Upper lobe of right lung (tissue), 1 donor: ENCODE measurements at places on chromosomes 4 and X. TPM values are rescaled to one million over a fixed set of nuclear protein-coding genes. Genes with fewer than 3 reads are reported as not detected.
A peak's percentile ranks its signal among the peaks of the same experiment; 100 is the strongest.

Gene GYPA
- not detected for total RNA-seq

DNA sequence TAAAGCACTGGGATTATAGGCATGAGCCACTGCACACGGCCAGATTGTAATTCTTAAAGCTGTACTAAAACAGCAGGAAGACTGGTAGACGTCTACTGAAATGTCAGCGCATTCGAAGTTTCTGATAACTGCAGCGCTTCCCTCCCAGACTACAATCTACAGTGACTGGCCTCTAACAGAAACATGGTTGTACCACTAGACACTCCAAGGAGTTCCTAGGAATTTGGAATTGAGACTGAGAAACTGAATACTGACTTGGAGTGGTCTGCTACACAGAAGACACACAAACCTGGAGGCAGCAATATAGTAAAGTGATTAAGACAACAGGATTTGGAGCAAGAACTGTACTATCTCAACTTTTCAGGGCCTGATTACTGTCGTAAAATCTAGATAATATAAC, 937 bp downstream of the HELQ start:
- no peak for DNase-seq
- H3K27ac ChIP-seq: peak overlapping the region; percentile 99
- H3K4me1 ChIP-seq: peaks cover 22% of the 10 kb centered on the region
- peaks cover 34% of the 10 kb centered on the region for H3K36me3 ChIP-seq
- no peaks in the 10 kb centered on the region for H3K27me3 ChIP-seq

- no peaks in the 10 kb centered on the region for H3K36me3 ChIP-seq
- no peaks in the 10 kb centered on the region for H3K27me3 ChIP-seq
- no peak overlapping the region for H3K4me3 ChIP-seq
- no peak overlapping the region for H3K27ac ChIP-seq
- no peaks in the 10 kb centered on the region for H3K4me1 ChIP-seq
Observed at GRCh38 chr4:69147334-69147733, 51.1 kb downstream of the UGT2B7 start.

GRCh38 chr4:113820108-113820507, 58.6 kb upstream of the CAMK2D start:
- H3K4me3 ChIP-seq: no peak overlapping the region
- no peak for DNase-seq
- no peaks in the 10 kb centered on the region for H3K27me3 ChIP-seq
- no peaks in the 10 kb centered on the region for H3K4me1 ChIP-seq
- H3K36me3 ChIP-seq: no peaks in the 10 kb centered on the region

Gene CCKAR
- not detected for total RNA-seq

- H3K4me1 ChIP-seq: no peaks in the 10 kb centered on the region
- no peak for DNase-seq
- H3K4me3 ChIP-seq: no peak overlapping the region
- no peak overlapping the region for H3K27ac ChIP-seq
- H3K36me3 ChIP-seq: no peaks in the 10 kb centered on the region
- H3K27me3 ChIP-seq: no peaks in the 10 kb centered on the region
Observed at GRCh38 chrX:70386235-70386634, 36.9 kb upstream of the GDPD2 start.

GRCh38 chrX:149145845-149146285, 359.2 kb downstream of the IDS start:
- H3K27ac ChIP-seq: no peak overlapping the region
- no peak overlapping the region for H3K4me3 ChIP-seq
- DNase-seq: no peak
- no peaks in the 10 kb centered on the region for H3K4me1 ChIP-seq
- H3K36me3 ChIP-seq: no peaks in the 10 kb centered on the region

DNA sequence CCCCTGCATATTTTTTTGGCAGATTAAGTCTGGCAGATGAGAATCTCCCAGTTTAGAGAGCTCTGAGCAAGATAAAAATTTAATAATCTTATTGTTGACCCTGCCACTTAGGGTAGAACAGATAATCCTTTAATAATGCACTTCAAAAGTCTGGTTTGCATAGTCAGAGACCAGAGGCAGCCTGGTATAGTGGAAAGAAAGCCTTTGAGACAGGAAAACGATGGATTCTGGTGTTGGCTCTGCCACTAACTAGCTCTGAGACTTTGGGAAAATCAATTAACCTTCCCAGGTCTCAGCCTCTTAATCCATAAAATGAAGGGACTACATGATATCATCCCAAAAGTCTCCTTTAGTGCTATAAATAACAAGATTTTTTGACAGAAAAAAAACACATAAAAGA, 824.5 kb downstream of the STIM2 start:
- H3K27ac ChIP-seq: no peak overlapping the region
- DNase-seq: no peak
- H3K36me3 ChIP-seq: no peaks in the 10 kb centered on the region
- H3K27me3 ChIP-seq: no peaks in the 10 kb centered on the region

- H3K4me3 ChIP-seq: no peak overlapping the region
- H3K36me3 ChIP-seq: no peaks in the 10 kb centered on the region
- no peaks in the 10 kb centered on the region for H3K27me3 ChIP-seq
- H3K27ac ChIP-seq: no peak overlapping the region
- no peak for DNase-seq
Observed at GRCh38 chr4:179762840-179763239, 2320.6 kb upstream of the AGA start.

GRCh38 chr4:71828470-71828869, 44.6 kb upstream of the GC start:
- H3K27me3 ChIP-seq: no peaks in the 10 kb centered on the region
- H3K4me1 ChIP-seq: no peaks in the 10 kb centered on the region
- H3K4me3 ChIP-seq: no peak overlapping the region
- no peaks in the 10 kb centered on the region for H3K36me3 ChIP-seq
- DNase-seq: no peak

GRCh38 chr4:114005569-114006442, 26.4 kb upstream of the ARSJ start:
- no peak overlapping the region for H3K4me3 ChIP-seq
- no peak overlapping the region for H3K27ac ChIP-seq
- H3K36me3 ChIP-seq: no peaks in the 10 kb centered on the region
- peaks cover 10% of the 10 kb centered on the region for H3K4me1 ChIP-seq

Gene C4orf51
- total RNA-seq: not detected

- peak overlapping the region; percentile 97 for H3K27ac ChIP-seq
- no peak for DNase-seq
- no peaks in the 10 kb centered on the region for H3K36me3 ChIP-seq
- peak overlapping the region; percentile 61 for H3K4me3 ChIP-seq
- H3K27me3 ChIP-seq: no peaks in the 10 kb centered on the region
Observed at GRCh38 chrX:48800574-48801279, 1.1 kb upstream of the HDAC6 start.

GRCh38 chrX:111411983-111412382, at the start of gene DCX:
TSS of gene DCX (minus strand) at chrX:111412192. CDS start at chrX:111410398, 1,794 bp downstream.
- no peak within 1 kb of the TSS for H3K27ac ChIP-seq
- no peaks in the 10 kb centered on the region for H3K4me1 ChIP-seq
- H3K4me3 ChIP-seq: no peak within 1 kb of the TSS
- H3K36me3 ChIP-seq: no peaks in the 10 kb centered on the region

- H3K4me1 ChIP-seq: no peaks in the 10 kb centered on the region
- no peaks in the 10 kb centered on the region for H3K36me3 ChIP-seq
- H3K4me3 ChIP-seq: no peak overlapping the region
- no peak overlapping the region for H3K27ac ChIP-seq
Observed at GRCh38 chr4:20626326-20627005, 73.8 kb upstream of the PACRGL start.

DNA sequence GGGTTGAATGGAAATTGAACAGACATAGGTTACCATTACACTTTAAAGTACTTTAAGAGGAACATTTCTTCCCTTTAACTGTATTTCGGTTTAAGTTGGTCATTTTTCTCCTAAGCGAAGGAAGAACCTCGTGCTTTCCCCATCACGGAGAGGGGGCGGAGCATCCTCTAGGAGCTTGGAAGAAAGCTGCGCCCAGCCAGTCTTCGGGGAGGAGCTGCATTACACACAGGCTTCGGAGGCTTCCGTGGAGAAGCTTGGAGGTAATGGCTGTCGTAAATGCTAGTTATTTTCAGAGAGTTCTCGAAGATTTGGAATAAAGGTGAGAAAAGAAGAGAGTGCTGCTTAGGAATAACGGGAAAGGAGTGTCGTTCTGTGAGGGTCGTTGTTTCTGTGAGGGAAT, at the start of gene PWWP3B:
PWWP3B (plus strand) TSS at position 199 of the 400 bp plus-strand sequence. CDS start 37,128 bp downstream, outside the sequence.
- peak; percentile 65 for DNase-seq
- no peaks in the 10 kb centered on the region for H3K4me1 ChIP-seq
- H3K27me3 ChIP-seq: no peaks in the 10 kb centered on the region
- H3K4me3 ChIP-seq: peak within 1 kb of the TSS; percentile 8
- no peaks in the 10 kb centered on the region for H3K36me3 ChIP-seq
- no peak within 1 kb of the TSS for H3K27ac ChIP-seq

GRCh38 chr4:169774466-169775445, 17.0 kb upstream of the HPF1 start:
- no peaks in the 10 kb centered on the region for H3K36me3 ChIP-seq
- peaks cover 18% of the 10 kb centered on the region for H3K27me3 ChIP-seq
- peaks cover 2% of the 10 kb centered on the region for H3K4me1 ChIP-seq
- no peak overlapping the region for H3K4me3 ChIP-seq

Gene AMBN
- total RNA-seq: not detected

Gene RPL9
- total RNA-seq: 1,204 TPM

Gene CXCL8
- total RNA-seq: 10.7 TPM

DNA sequence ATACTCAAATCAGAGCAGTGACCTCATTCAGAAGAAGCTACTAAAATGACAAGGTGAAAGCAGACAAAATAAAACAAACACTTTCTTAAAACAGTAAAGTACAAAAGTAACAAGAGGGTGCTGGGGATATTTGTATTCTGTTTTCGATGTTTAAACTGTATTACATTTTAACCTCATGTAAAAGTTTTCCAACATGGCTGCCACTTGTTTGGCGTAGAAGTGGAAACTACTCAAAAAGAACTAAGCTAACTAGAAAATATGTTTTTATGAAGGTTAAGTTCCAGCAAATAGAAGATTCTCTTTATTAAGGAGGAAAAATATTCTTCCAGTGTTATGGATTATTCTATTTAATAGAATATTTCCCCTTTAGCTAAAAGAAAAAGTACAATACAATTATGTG, 155.0 kb downstream of the FBXW7 start:
- no peaks in the 10 kb centered on the region for H3K36me3 ChIP-seq
- no peaks in the 10 kb centered on the region for H3K4me1 ChIP-seq
- no peak for DNase-seq
- peak overlapping the region; percentile 26 for H3K4me3 ChIP-seq
- no peaks in the 10 kb centered on the region for H3K27me3 ChIP-seq

Gene ODAPH
- total RNA-seq: not detected

Gene PRDX4
- total RNA-seq: 37.7 TPM

Gene MAGED4B
- 6.1 TPM for total RNA-seq

DNA sequence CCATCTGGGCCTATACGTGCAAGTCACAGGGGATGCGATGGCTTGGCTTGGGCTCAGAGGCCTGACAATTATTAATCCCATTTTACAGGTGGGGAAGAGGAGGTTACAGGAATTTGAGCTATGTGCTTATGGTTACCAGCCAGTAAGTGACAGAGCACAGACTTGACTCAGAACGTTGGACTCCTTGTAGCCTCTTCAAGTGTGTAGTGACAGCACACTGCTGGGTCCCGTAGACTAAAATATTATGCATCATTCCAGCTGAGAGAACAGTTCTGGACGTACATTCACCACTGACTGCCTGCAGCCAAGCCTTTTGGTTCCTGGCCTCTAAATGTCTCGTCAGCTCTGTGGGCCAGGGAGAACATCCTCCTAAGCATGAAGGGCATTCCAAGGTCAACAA, 314.5 kb downstream of the GPAT3 start:
- H3K4me3 ChIP-seq: no peak overlapping the region
- peaks cover 2% of the 10 kb centered on the region for H3K4me1 ChIP-seq
- no peaks in the 10 kb centered on the region for H3K36me3 ChIP-seq
- no peaks in the 10 kb centered on the region for H3K27me3 ChIP-seq

Gene SLITRK2
- 0.32 TPM for total RNA-seq
